ENCODE measurements at places on chromosomes 7 and 10. TPM values are rescaled to one million over a fixed set of nuclear protein-coding genes. Genes with fewer than 3 reads are reported as not detected.

GRCh38 chr10:96719850-96720421 is 378 bp downstream of the PIK3AP1 start:
- peak; percentile 6 for DNase-seq

DNA sequence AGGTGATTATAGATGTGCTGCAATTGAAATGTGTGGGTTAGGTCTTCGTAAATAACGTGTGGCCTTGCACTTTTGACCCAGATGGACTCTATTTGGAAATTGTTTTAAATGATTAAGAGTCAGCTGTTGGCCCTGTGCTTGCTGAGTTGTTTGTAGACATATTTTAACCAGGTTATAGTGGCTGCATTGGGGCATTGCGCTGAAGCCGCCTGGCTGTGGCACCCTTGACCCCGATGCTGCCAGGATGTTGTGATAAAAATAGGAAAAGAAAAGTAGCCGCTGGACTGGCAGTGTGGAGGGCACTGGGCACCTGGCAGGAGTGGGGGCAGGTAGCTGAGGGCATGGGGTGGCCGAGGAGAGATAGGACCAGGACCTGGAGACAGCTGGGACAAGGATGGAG is 13.4 kb downstream of the LRRC27 start:
- DNase-seq: no peak

- no peak for DNase-seq
Measured at GRCh38 chr7:16942929-16943509, 61.2 kb upstream of the AGR3 start.

GRCh38 chr10:44935201-44935965 is 24.2 kb upstream of the RASSF4 start:
- DNase-seq: no peak

DNA sequence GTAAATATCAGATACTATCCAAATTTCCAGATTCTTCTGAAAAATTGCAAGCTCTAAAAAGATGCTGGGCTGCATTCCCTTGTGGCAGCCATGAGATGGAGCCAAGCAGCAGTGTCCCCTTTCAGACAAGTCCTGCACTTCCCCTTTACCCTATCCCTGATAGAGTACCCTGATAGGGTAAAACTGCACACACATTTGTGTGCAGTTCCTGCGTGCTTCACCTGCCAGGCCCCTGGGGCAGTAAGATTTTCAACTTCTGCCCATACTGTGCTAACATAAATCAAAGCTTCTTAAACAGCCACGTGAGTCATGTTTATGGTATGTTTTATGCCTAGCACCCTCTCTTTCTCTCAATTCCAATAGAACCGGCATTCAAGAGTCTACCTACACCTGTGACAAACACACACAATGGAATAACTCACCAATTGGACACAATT is 52.2 kb downstream of the IFIT5 start:
- DNase-seq: no peak

GRCh38 chr10:111114758-111115500 is 38.1 kb downstream of the ADRA2A start:
- no peak for DNase-seq

DNA sequence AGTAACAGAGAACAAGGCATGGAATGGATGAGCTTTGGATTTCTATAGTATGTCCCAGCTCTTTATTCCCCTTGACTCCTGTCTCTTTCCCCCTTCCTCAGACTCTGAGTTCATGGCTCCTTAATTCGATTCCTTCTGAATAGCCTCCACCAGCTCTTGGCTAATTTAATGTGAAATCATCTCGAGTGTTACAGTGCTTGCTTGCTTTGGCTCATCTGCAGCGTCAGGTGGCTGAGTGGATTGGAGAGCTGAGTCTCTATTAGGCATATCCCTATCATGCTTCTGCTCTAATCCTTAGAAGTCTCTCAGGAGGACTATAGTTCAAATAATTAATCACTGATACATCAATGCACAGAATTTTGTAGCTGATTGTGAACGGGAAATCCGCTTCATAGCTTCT is 134.6 kb downstream of the LRRC4 start:
- no peak for DNase-seq

DNA sequence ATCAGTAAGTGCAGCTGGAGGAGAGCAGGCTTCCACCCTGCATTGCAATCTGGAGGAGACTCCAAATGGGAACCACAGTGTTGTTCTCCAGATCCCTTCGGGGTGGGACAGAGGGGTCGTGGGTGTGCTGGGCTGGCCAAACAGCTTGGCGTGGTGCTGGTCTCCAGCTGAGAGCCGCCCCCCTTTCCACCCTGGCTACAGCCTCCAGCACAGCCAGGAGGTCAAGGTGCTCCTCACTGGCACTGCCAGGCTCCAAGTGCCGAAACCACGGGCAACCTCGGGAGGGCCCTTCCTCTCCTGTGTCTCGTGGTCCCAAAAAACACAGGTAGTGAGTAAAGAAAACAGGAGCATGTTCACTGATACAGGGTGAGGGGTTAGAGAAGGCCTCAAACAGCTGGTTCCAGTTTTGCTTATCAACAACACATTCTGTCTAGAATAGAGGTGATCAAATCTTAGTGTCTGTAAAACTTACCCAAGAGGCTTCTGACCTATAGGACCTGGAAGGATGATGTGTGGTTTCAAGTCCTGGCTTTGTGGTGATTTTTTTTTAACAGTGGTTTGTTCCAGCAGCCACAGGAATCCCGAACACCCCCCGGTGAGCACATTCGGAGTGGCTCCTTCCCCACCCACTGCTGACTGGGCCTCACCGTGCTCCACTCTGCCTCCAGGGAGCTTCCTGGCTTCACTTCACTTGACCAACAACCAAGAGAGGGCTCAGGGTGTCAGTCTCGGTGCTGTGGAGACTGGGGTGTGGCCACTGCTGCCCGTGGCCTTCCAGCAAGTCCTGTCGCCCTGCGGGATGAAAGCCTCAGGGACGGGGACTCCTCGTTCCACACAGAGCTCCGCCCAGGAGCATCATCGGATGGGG is 31.2 kb upstream of the EN2 start:
- no peak for DNase-seq

DNA sequence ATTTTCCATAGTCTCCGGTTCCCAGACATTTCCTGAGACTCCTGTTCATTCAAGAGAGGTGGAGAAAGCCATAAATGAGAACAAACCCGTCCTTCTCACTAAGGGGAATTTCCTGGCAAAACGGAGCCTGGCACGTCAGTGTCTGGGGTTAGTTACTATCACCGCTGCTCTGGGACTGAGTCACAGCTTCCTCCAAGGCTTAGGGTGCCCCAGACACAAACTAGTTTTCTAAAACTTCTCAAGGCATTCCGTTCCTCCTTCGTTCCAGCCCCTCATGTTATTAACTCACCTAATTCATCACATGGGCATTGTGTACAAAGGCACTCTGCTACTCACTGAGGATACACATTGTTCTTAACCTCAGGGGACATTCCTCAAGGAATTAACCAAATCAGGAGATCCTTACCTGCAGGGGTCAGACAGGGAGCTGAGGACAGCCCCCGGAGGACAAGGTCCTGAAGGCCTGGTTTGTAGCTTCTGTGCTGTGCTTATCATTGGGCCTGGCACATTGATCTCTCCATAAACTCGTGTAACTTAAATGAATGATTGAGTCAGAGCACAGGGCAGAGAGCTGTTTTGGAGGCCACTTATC is 103.0 kb upstream of the KLF6 start:
- DNase-seq: no peak

DNA sequence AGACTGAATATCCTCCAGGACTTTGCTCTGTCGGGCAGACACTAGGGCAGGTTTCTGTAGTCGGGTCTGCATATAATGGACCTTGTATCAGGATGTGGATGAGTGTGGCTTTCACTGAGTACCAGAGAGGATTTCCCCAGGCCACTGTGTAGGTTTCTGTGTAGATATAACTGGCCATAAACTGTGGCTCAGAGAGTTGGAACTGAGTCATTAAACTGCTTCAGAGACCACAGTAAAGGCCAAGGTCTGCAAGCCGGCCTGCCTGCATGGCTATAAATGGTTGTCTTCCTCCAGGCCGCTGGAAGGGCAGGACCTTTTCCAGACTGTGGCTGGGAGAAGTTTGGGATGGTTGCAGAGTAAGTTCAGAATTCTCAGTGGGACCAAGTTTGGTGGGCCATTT is 16.9 kb downstream of the ZNF92 start:
- DNase-seq: no peak

- no peak for DNase-seq
Measured at GRCh38 chr7:43856996-43857395, 12.3 kb downstream of the MRPS24 start.

DNA sequence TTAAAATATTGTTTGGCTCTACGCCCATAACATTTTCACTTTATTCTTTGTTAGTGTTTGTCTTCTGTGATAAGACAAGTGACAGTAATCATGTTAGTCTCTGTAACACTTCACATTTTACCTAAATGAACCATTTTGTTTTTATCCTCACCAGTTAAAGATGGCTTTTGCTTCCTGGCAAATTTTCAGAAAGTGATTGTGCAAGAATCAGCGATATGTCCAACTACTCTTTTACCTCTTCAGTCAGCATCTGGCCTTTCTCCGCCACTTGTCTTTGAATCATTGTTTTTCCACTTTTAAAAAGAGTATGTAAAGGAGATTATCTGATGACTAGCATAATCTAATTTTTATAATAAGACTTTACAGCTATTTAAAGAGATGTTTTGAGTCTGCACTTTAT is 3.5 kb downstream of the DGKB start:
- no peak for DNase-seq

DNA sequence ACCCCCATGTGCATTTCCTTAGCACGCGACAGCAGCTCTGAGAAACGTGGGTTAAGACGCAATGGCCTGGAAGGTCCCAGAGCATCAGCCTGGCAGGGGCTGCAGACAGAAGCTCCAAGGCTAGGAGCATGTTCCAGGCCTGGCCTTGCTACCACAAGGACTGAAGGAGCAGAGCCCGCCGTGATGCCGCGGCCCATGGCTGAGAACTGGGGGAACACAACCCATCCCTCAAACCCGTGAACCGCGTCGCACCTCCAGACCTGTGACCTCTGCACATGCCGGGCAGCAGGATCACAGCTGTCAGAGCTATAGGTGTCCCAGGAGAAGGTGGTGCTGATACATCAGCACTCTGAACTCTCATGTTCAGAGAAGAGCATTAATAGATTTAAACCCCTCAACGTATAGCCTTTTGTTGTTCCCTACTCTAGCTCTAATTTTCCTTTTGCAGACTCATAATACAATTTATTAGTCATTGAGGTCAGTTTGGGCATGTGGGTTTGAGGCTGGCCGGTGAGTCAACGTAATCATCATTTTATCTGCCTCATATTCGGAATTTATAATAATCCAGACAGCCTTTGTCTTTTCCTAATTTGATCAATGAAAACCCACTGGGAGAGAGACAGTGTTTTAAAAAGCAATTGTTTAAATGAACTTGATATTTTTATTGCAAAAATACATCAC is 222.5 kb upstream of the TCERG1L start:
- DNase-seq: no peak

DNA sequence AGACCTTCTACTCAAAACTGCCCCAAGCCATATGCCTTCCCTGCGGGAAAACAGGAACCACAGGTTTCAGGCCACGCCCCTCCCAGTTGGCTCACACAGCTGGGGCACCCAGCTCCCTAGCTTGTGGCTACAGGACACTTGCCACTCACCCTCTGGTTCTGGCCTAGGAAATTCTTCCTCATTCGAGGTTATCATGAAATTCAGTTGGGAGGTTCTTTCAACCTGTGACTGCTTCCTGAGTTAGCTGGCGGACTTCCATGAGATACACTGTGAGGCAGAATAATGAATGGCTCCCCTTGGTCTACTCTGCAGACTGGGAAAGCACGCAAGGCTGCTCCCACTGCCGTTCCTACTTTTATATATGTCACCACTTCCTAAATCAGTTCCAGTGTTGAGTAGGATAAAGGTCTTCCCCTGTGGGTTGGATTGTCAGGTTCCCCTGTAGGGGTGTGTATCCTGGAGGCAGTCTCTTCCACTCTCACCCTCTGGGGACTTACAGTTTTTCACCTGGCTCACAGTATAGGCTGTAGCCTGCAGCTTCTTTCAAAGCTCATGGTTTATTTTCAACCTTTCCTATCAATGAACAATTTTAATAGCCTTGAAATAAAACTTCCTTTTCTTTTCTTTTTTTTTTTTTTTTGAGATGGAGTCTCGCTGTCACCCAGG is 37.0 kb downstream of the GPR22 start:
- no peak for DNase-seq

DNA sequence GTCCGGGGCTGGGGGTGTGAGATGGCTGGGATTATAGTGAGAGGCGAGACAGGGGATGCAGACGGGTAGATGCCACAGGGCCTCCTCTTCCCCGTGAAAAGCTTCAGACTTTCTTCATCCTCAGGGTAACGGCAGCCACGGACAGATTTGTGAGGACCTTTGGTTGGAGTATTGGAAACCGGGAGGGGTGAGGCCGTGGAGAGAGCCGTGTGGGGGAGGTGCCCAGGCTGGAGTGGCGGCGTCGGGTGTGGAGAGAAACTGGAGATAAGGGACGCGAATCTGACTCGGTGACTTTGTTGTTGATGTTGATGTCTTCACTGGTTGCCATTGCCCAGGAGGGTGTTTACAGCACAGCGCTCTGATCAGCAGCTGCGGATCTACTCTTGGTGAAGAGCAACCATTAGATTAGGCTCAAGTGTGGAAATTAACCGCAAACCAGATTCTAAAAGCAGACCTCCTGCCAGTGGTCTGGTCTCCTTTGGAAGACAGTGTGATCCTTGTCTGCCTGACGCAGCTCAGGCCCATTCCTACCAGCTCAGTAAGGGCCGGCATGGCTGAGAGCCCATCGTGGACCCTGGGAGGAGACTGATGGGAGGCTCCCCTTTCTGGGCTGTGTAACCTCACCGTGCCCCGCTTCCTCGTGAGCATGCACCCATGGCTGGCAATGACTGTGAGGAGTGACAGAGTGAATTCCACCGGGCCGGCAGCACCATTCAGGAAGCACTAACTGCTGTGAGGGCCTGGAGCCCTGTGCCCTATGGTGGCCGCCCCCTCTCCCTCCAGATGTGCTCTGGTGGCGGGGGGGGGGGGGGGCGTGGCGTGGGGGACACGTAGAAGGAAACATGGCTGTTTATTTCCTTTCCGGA is 90.3 kb downstream of the INPP5A start:
- peak; percentile 46 for DNase-seq

- no peak for DNase-seq
Measured at GRCh38 chr10:12412666-12413368, 63.5 kb downstream of the CAMK1D start.

DNA sequence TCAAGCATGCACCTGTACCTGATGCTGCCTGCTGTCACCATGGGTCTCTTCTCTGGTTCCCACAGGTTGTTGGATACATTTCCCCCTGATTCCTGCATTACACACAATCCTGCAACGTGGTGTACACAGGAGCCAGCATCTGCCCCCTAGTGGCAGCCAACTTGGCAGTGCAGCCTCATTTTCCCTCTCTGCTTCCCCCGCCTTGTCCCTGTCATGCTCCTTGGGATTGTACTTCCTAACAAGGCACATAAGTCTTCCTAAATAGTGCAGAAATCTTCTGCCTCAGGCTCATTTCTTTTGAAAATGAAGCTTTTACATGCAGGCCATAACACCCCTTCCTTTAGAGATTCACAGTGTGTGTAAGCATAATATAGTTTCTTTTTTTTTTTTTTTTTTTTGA is 387.5 kb downstream of the CCSER2 start:
- DNase-seq: peak; percentile 12

GRCh38 chr7:52720856-52721255 is 314.6 kb upstream of the POM121L12 start:
- no peak for DNase-seq

- no peak for DNase-seq
Measured at GRCh38 chr7:3540456-3541220, 239.6 kb downstream of the SDK1 start.

- DNase-seq: no peak
Measured at GRCh38 chr10:98528805-98529183, 82.1 kb upstream of the HPS1 start.

The SPDYE2 gene
- 6.1 TPM for polyA plus RNA-seq

The ADAM12 gene
- polyA plus RNA-seq: 9.9 TPM

The KCNH2 gene
- polyA plus RNA-seq: 4.5 TPM

The AEBP1 gene
- 74.4 TPM for polyA plus RNA-seq

The ZSWIM8 gene
- polyA plus RNA-seq: 80.0 TPM

The DGKI gene
- polyA plus RNA-seq: 0.36 TPM

The CASP2 gene
- 52.2 TPM for polyA plus RNA-seq

All from right lung (tissue), 10 donors.